ENCODE measurements at places on chromosomes 1 and 21.

GRCh38 chr1:29519108-29519787, 282.9 kb downstream of the PTPRU start:
- no peak for DNase-seq

DNA sequence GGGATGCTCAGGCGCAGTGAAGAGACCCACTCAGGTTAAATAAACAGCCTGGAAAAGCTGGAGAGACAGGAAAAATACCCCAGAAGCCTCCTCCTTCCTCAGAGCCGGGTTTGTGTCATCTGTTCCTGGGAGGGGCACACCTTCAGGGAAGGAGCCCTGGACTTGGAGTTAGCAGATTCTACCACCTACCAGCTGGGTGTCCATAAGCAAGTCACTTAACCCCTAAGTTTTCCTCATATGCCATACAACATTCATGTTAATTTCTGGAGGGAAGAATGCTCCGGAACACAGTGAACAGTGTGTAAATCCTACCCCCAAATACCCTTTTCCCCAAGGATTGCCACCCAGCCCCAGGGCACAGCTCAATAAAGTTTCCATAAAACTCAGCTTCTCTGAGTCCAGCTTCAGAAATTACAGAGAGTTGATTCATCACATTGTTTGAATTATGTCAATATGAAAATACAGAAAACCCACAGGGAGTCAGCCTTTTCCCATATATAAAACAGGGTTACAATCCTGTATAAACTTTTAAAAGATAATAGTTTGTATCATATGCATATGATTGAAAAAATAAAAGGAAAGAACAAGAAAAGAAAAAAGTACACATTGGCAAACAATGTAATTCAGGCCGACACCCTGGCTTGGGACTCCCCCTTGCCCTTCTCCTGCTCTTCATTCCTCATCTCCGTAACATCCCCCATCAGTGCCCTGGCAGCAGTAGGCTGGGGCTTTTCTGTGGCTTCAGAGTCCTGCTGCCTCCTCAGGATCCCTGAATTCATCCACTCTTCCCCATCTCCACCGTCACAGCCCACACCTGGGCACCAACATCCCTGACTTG, 291.8 kb upstream of the USP24 start:
- no peak for DNase-seq

- no peak for DNase-seq
Observed at GRCh38 chr1:242062271-242062670, 63.4 kb upstream of the MAP1LC3C start.

- DNase-seq, result peak; percentile 31
Observed at GRCh38 chr1:63327417-63328054, 5.2 kb downstream of the FOXD3 start.

DNA sequence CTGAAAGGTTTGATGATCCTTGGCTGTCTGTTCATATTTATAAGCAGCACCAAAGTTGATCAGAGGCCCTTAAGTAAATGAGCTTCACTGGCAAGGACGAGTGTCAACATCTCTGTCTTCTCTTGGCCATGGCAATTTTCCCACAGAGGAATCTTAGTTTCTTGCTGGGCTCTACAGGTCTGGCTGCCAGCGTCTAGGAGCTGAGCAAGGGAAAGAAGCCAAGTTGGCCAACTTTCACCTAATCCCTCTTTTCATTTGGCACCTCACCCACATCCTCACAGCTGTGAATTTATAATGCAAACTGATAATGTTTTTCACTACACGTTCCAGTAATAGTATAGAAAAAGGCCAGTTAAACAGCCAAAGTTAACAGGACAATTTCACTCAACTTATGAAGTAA, 99.0 kb upstream of the LBR start:
- no peak for DNase-seq

- no peak for DNase-seq
Observed at GRCh38 chr1:39117899-39118450, 86.5 kb upstream of the MACF1 start.

DNA sequence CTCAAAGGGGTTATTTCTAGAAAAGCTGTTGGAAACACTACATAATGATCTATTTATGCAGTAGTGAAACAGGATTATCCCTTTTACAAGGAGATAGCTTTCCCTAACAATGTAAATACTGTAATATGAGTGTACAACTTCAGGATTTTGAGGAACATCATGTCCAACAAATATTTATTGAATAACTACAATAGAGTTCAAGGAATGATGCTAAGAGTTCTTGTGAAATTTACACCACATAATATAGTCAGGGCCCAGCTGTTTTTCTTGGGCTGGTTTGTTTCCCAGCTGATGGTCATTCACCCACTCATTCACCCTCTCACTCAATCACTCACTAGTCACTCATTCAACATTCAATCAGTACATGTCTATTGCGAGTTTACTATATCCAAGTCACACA, 12.3 kb upstream of the LYPLAL1 start:
- no peak for DNase-seq

DNA sequence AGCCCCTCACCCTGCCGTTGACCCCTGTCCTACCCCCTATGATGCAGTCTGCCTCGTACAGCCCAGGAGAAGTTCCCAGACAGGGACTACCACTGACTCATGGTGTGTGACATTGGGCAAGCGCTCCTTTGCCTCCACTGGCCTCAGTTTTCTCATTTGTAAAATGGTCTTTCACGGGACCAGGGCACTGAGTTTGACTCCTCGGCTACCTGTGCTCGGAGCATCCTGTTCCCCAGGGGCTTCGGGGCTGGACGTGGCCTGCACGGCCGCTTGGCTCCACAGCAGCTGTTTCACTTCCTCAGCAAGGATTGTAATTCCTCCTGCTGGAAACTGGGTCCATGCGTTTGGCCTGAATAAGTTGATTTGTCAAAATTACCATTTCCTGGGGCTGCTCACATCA, 277.3 kb downstream of the MATN1 start:
- no peak for DNase-seq
